ENCODE measurements at places on chromosomes 12 and 14.
A peak's percentile ranks its signal among the peaks of the same experiment; 100 is the strongest.

DNA sequence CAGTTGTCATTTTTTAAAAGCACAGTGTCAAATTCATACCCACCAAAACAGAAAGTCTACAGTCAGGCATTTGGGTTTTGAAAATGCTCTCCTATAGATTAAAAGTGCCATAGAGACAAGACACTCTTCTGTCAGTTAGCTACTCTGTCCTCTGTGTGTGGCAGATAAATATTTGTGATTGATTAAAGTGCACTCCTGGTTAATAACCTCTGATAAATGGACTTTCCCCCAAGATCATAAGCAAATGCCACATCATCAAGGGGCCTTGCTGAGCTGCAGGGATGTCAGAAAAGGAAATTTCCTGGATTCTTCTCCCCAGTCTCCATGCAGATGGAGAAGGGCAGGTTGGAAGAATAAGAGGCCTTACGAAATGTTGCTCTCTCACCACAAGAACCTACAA is 1329.5 kb upstream of the TMEM132C start:
- no peak for DNase-seq

DNA sequence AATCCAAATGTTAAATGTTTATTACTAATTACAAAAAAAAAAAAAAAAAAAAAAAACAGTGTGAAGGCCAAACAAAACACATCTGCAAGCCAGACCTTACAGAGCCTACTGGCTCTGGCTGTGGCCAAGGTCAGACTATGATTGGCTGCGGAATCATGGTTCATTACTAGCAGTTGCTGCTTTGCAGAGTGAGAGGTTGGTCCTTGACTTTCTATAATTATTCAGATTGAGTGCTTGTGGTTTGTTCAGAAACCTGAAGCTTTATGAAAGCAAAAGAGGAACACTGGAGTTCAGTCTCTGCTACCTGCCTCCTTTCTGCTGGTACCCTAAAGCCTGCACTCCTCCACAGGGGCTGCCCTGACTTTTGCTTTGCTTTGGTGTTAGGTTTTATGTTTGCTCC is 550.9 kb downstream of the BCL11B start:
- no peak for DNase-seq

- DNase-seq = no peak
Measured at GRCh38 chr14:56813143-56813551, 2.9 kb upstream of the OTX2 start.

DNA sequence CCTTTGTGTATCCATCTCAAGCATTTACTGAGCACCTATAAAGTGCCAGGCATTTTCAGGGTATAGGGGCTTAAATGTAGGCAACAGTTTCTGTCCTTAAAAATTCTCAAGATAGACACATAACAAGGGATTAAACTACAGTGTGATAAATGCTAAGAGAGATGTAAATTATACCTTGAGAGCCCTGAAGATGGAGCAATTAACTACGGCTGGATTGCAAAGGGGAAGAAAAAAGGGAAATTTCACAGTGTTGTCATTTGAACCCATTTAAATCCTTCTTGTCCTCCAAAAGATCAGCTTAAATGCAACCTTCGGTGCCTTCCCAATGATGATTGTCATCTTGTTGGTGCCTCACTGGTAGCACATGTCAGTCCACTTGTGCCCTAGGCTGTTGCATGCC is 11.5 kb upstream of the IL26 start:
- DNase-seq = no peak

- no peak for DNase-seq
Measured at GRCh38 chr14:86299994-86300393, 770.0 kb downstream of the FLRT2 start.

DNA sequence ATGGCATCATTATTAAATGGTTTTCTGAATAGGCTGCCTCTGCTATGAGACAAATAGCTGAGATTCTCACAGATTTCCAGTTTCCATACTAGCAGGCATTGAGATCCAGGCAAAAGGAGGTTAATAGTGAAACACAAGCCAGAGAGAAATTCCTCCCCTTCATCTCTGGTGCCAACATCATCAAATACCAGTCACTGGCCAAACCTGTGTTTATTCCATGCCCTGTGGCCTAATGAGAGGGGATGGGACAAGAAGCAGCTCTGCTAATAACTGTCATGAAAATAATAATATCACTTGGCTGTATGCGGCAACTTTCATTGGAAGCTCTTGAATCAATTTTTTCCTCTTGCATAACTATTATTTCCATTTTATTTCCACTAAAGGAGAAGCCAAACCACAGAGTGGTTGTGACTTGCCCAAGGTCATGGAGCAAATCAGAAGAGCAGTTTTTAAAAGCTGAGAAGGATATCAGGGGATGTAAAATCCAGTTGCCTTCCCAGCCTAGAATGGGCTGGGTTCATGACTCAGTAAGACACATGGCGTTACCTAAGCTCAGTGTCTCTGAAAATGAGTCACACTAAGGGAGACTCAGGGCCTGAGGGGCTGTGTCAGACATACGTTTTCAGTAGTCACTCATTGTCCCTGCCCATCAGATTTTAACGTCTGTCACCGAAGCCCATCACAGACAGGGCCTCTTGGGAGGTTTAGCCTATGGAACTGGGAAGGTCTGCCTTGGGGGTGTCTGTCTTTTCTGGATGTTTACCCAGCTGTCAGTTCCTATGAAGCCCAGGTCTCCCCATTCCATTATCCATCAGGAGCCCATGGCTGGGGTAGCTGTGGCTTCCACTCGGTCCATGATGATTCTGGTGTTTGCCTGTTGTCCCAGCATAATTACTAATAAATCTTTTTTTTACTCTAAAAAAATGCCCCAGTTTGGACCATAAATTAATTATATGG is 208.8 kb upstream of the EEA1 start:
- peak; percentile 96 for DNase-seq

GRCh38 chr14:99708449-99708848 is 24.4 kb downstream of the CYP46A1 start:
- DNase-seq = no peak

DNA sequence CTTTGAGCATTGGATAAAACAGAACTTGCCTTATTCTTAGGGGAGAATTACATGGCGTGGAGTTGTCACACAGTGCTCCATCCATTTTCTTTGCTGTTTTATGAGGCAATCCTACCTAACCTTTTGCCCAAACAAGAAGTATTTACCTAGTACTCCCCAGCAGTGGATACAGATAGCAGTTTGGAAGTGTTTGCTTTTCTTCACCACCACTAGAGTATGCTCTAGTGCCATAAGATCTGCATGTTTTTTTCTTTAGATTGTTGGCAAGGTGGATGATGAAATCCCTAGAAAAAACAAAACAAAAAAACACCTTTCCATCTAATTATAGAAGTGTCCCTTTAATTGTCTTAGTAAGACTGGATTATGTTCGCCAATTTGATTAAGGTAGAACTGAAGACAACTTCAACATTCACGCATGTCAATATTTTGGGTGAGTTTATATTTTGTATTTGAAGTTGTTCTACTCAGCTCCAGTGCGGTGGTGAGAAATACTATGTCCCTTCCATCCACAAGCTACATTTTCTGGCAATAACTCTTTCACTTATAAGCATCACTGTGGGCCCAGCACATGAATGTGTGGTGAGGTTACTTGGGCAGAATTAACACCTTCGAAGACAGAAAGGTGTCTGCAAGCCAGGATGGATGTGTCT is 23.6 kb upstream of the TMEM260 start:
- peak; percentile 86 for DNase-seq

DNA sequence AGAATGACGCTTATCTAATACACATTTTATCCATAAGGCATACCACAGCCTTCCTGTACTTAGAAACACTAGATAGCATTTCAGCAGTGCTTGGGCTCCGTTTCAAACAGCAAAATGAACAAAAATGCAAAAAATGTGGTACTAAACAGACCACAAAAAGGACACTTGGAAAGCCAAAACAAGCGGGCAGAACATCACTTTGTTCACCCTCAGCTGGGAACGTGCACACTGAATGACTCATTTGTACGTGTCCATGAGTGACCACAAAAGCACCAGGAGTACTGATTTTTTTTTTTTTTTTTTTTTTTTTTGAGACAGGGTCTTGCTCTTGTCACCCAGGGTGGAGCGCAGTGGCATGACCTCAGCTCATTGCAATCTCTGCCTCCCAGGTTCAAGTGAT is 8.9 kb upstream of the FOXN3 start:
- peak; percentile 91 for DNase-seq

- DNase-seq = peak; percentile 73
Measured at GRCh38 chr12:57983146-57983857, 41.9 kb downstream of the ATP23 start.

- DNase-seq = no peak
Measured at GRCh38 chr12:29552994-29553748, 55.7 kb upstream of the OVCH1 start.

DNA sequence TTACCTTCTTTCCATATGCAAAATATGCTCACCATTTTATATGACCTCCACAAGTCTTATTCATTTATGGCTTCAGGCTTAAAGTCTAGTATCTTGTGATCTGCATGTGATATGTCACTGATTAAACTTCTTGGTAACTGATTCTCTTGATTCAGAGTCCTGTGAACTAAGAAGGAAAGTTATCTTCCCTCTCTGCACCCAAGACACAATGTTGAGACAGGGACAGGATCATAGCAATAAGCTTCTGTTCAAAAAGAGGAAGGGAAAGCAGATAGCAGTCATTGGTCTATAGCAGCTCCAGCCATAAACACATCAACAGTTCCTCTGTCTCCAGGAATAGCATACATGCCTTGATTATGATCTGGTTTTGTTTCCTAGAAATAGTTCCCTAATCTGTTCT is 103.1 kb downstream of the UNC79 start:
- no peak for DNase-seq

DNA sequence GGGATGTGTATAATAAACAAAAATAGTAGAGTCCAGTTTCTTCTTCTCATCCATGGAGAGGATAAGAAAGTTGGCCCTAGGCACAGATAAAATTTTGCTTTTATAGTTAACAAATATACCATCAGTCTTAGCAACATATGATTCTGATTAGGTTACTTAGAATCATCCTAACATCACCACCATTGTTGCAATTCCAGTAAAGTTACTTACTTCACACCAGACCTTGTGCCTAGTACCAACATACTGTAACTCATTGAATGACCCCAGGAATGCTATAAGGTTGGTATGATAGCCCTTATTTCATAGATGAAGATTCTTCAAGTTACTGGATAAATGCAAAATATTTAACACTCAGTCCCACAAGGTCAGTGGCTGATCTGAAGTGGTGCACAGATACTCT is 183.8 kb upstream of the ATP2B1 start:
- DNase-seq = no peak

DNA sequence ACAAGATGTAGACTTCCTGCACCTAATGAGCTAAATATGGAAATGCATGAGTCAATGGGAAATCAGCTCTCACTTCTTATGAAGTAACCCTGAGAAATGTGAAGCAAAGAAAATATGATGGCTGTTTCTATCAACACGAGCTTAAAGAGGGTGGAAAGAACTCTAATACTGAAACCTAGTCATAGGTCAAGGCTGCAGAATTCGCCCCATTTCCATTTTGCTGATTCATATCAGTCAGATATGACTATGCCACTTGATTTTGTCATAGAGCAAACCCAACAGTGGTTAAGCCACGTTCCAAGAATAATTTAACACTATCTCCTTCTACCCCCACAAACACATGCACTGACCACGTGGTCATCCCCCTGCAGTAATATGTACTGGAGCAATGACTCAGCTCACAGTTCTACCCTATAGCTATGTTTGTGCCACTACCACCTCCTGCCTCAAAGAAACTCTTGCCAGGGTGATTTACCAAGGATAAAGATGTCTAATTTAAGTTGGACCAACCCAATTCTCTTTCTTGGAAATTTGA is 157.5 kb downstream of the TMTC3 start:
- DNase-seq = peak; percentile 95

- no peak for DNase-seq
Measured at GRCh38 chr12:106769078-106769477, 5.4 kb upstream of the RIC8B start.

DNA sequence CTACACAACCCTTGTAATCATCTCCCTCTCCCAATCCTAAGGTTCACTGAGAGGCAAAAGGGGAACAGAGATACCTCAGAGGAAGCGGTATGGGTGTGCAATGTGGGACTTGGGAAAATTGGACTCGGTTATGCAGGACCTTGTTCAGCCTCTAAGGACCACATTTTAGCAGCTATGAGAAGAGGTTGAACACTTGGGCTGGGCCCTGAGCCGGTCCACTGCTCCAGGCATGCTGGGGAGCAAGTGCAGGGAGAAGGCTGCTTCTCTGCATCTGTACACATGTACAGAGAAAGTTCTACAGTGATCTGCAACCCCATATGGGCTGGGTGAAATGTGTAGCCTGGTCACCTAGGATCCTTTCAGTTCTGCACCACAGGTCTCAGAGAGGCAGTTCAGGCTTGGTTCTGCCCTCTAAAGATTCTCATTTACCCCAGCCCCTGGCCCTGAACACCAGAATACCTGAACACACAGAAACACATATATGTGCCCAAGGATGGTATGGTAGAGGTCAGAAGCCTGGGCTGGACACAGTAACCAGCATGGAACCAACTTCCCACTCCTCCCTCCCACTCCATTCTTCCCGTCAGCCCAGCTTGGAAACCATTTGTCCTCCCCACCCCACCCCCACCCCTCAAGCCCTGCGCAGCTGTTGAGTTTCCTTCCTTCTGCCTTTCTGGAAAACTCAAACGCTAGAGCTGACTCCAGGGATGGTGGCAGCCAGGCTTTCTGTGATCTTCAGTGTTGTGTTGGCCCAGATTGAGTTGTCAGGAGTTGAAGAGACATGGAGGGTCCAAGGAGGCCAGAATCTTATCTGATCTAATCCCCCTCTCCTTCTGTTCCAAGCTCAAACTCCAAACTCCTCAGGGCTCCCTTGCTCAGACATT is 10.4 kb downstream of the HOXC5 start:
- no peak for DNase-seq

- no peak for DNase-seq
Measured at GRCh38 chr14:104036212-104036611, 49.3 kb upstream of the ASPG start.

DNA sequence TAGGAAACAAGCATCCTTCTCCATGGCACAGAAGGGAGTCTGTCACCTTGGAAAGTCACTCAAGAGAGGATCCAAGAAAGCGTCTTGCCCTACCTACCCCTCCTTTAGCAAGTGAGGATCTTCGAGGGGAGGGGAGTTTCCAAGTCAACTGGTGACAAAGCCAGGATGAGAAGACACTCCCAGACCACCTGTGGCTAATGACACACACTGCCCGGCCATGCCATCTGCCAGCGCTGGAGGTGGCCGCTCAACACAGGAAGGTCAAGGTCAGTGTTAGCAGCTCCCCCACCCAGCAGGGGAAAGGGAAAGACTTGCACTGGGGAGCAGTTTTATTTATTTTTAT is 41.3 kb downstream of the ELK3 start:
- no peak for DNase-seq

GRCh38 chr12:29152223-29152868 is 3.3 kb downstream of the FAR2 start:
- DNase-seq = no peak

DNA sequence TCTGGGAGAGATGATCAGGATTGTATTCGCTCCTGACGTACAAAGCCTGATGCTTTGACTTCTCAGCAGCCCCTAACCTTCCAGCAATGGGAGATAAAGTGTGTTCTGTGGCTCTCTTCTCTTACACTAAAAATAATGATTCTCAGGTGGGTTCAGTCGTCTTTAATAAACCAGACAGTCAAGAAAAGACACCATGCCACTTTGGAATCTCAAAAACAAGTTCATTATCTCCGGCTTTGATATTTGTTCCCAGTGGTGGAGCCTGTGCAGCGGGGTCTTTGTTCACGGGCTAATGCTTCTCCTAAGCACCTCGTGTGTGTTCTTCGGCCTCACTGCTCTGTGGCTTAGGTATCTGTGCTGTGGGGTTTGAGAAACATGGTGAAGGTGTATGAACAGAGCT is 1.6 kb downstream of the ACVR1B start:
- DNase-seq = no peak

- DNase-seq = peak; percentile 35
Measured at GRCh38 chr12:106739815-106740530, 34.5 kb upstream of the RIC8B start.
